AML-193 (cell line): ENCODE measurements at places on chromosomes 6 and 20.
A peak's percentile ranks its signal among the peaks of the same experiment; 100 is the strongest.

DNA sequence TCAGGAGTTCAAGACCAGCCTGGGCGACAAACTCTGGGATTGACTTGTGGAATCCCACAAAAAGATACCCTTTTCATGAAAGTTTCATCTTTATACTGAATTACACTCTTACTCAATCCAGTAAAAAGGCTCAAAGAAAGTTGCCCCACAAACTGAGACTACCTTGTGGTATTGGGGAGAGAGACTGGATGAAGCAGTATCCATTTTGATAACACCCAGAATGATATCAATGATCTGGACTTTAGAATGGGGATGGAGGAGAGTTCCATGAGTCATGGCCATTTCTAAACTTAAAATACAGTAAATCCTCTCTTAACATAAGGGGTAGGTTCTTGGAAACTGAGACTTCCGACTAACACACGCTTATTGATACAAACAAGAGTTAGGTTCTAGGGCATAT lies 4.7 kb downstream of the STAU1 start:
- no peak for DNase-seq

DNA sequence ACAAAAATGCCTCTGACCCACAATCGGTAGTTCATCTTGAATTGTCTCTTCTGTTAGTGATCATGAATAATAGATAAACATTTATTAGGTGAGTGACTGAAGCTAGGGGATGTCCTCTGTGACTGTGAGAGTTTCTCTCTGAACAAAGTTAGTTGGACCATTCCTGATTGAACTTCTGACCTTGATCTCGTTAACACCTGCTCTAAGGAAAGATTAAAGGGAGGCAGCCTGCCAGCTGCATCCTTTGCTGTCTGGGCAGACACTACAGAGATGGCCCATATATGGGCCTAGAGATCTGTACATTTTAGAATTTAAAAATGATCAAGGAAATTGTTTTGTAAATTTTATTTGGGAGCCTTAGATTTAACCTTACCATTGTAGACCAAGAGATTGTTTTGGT lies 27.3 kb downstream of the MAPK14 start:
- DNase-seq = no peak

GRCh38 chr6:41182069-41183034 lies 18.6 kb downstream of the TREML2 start:
- peak; percentile 100 for DNase-seq

GRCh38 chr6:158772851-158773371 lies 46.3 kb downstream of the EZR start:
- no peak for DNase-seq

- no peak for DNase-seq
These were observed 663.3 kb upstream of the ADGRB3 start for GRCh38 chr6:67971812-67972211.

DNA sequence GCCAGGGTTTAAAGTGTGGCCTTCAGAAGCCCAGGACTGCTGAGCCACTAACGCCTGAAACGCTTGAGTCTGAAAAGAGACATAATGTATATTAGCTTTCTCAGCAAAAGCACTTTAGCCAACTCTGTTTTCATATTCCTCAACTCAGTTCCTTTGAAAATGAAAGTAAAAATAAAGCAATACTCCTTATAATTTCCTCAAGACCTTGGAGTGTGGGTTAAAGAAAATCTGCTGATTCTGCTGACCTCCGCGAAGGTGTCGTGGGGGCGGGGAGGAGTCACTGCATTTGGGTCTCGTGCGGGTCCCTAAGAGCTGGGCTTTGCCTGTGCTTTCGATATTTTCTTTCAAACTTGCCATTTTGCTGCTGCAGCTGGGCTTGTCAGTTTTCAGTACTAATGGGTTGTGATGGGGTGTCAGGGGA lies 142.2 kb upstream of the ARID1B start:
- no peak for DNase-seq

DNA sequence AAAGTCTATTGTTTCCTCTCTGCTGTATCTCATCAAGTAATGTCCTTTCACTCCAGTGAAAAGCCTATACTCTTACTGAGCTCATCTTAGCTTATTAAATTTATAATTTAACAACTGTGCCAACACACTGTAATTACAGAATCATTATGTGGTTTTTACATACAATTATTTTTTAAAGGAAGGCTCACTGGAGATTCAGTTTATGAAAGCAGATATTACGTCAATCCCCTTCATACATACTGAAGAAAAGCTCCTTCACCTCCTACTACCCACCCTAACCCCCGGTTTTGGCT lies 28.1 kb downstream of the ARHGAP18 start:
- no peak for DNase-seq

DNA sequence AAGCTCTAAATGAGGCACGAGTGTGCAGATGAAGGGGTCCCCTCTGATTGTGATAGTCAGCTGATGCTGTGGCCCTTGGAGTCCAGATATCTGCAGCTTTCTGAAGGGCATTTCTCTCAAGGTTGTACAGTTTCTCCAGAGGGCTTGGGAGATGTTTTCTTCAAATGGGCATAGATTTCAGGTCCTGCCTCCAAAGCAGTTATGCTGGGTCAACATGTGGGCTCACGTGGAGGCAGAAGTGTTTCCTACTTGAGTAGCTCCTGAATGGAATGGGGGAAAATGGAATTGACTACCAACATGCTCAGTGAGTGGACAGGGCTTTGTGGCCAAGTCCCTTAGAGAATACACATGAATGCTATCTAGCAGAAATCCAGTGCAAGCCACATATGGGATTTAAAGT lies 360.7 kb downstream of the SAMD5 start:
- no peak for DNase-seq

- DNase-seq = no peak
These were observed 28.6 kb downstream of the SPATA2 start for GRCh38 chr20:49886571-49887213.

DNA sequence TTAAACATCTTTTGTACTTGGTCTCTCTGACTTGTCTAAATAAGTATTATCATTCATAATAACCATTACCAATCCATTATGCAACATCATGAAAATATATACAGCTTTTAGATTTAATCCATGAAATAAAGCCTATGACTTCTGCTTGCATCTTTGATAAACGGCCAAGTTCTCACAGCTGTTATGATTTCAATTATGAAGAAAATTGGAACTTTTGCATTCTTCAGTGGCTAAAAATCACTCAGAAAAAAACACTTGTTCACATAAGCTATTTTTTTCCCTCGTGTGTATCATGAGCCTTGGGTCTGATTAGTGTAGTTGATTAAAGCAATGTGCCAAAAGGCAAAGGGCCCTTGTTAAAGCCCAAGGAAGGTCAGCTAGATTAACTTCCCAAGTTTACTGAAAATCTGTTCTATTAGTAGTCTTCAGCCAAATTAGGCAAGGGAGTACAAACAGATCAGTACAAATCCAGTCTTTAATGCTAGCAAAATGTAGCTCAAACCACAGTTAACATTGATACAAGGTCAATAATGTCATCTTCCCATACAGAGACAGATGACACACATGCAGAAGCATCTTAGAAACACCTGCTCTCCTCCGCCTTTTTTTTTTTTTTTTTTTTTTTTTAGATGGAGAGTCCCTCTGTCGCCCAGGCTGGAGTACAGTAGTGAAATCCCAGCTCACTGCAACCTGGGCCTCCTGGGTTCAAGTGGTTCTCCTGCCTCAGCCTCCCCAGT lies 69.9 kb downstream of the SGK1 start:
- DNase-seq = no peak

DNA sequence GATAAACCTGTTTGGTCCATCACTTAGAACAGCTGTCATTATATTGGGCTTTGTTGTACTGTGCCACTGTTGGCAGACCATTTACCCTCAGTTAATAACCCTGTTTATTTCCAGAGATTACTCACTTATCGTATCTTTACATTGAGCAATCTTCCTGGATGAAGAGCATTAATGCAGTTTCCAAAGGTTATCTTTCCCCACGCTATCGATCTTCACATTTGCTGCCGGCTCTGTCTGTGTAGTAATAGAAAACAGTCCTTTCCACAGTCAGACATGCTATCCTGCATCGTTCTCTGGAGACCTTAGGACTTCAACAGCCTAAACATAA lies 27.4 kb downstream of the GHRH start:
- no peak for DNase-seq

DNA sequence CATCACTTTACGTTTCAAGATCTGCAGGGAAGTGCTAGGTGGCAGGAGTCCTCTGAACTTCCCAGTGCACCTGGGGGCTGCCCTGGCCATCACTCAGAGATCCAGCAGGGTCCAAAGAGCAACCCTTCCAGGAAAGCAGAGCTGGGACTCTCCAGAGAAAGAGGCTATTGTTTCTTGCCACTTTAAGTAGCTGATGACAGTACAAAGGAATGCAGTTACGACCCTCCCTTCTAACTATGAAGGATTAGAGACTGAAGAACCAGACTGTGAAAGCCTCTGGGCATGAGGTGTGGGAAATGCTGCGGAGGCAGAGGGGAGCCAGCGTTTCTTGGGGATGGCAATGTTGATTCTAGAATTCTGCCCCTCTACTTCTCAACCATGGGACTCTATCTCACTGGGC lies 189.1 kb upstream of the SUPT3H start:
- no peak for DNase-seq

- DNase-seq = no peak
These were observed 150.4 kb upstream of the GGTLC1 start for GRCh38 chr20:24138951-24139350.

- no peak for DNase-seq
These were observed 48.1 kb downstream of the NOL4L start for GRCh38 chr20:32536851-32537656.

GRCh38 chr20:19566226-19566945 lies 191.7 kb upstream of the RIN2 start:
- no peak for DNase-seq

DNA sequence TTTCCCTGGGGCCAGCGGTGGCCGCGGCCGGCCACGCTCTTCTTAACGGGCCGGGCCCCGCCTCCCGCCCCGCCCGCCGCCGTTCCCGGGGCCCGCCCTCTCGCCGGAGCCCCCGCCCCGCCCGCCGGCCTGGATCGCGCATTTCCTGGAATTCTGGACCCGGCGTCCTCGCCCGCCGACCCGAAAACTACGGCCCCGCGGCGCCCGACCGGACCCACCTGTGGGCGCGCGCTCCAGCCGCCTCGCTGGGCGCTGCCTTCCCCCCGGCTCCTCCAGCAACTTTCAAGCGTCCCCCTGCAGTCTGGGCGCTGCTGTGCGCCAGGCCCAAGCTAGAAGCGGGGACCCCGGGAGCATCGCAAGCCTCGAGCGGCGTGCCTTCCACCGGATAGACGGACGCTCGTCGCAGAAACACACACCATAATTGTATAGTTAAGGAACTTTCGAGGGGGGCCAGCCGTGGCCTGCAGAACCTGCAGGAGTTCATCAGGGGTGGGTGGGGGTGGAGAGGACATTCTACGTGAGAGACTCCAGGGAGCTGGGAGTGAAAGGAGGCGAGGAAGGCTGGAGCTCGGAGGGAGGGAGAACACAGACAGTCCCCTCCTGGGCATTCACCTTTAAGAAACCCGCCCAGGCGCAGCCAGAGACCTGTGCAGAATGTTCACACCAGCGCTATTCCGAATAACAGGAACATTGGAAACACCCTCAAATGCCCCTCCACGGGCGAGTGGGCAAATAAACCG lies at the start of gene ADA:
Gene ADA, minus strand, starts transcription at position 16 of the 740 bp plus-strand sequence. CDS start 92 bp downstream, outside the sequence.
- peak; percentile 25 for DNase-seq

GRCh38 chr20:1663917-1664316 lies 6.3 kb upstream of the SIRPG start:
- peak; percentile 11 for DNase-seq
